ENCODE measurements at places on chromosomes 11 and 22.

DNA sequence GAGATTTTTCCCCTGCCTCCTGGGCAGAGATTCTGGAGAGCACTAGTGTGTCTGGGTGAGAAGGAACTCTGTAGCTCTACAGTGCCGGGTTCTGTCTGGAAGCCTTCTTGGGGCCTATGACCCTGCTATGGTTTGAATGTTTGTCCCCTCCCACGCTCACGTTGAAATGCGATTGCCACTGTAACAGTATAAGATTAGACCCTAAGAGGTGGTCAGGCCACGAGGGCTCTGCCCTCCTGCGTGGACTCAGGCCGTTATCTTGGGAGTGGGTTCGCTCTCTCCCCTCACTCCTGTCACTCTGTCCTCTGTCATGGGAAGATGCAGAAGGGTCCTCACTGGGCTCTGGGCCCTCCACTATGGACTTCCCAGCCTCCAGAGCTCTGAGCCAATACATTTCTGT, 3.5 kb downstream of the AP5B1 start:
- no peak for DNase-seq

DNA sequence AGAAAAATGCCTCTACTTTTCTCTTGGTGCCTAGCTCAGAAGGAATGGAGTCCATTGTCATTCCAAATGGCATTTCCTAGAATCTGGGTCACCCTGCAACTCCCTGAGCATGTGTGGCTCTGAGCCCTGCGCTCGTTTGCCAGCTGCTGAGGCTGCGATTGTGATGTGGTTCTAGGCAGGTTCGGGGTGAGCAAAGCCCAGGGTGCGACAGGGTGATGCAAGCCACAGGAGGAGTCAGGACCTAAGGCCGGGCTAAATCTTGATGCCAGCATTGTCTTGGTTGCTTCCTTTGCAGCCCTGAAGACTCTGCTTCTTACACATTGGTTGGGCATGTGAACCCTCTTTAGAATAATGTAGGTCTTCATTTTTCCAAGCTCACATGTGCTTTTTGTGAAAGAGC, 131.0 kb downstream of the MORC2 start:
- no peak for DNase-seq

DNA sequence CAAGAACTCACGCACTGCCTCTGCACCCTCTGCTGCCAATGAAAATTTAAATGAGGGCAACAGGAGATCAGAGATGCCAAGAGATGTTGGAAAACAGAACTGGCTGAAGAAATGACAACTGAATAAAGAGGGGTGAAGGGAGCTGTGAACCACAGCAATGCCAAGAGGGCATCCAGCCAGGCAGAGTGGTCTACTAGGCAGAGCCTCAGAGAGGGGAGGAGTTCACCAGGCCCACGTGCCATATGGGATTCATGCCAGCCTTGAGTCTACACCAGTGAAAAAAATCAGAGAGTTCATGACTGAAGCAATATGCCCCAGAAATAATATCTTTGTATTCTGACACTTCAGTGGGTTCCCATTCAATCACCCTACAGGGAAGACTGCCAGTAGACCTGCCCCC, 4.4 kb downstream of the APOL2 start:
- DNase-seq: no peak

- DNase-seq: no peak
Measured at GRCh38 chr11:67999201-67999629, 4.7 kb downstream of the UNC93B1 start.

DNA sequence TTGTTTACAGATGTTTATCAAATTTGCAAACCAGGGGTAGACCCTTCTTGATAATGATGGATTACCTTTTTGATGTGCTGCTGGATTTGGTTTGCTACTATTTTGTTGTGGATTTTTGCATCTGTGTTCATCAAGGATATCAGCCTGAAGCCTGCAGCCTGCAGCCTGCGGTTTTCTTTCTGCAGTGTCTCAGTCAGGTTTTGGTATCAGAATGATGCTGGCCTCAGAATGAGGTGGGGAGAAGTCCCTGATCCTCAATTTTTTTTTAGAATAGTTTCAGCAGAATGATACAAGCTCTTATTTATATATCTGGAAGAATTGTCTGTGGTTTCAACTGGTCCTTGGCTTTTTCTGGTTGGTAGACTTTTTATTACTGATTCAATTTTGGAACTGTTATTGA, 19.7 kb upstream of the RAB38 start:
- DNase-seq: no peak

DNA sequence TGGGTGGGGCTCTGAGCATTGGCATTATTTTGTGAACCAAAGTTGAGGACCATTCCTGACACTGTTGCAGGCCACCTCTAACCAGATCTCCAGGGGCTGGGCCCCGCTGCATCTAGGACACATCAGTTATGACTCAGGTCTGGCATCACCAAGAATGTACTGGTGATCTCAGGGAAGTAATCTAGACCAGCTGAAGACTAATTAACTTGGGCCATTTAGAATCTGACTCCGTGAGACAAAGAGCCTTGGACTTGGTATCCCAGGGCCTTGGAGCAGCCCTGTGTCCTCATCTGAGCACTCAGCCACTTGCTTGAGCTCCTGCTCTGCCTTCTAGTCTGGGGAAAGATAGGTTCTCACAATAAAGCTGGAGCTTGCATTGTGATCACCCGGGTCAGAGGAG, 200.6 kb downstream of the KIRREL3 start:
- DNase-seq: no peak

- DNase-seq: no peak
Measured at GRCh38 chr11:61901397-61901796, 10.1 kb upstream of the FADS3 start.

- no peak for DNase-seq
Measured at GRCh38 chr22:28365371-28365770, 314.3 kb downstream of the TTC28 start.

GRCh38 chr11:134565343-134565891, 153.4 kb upstream of the B3GAT1 start:
- no peak for DNase-seq

DNA sequence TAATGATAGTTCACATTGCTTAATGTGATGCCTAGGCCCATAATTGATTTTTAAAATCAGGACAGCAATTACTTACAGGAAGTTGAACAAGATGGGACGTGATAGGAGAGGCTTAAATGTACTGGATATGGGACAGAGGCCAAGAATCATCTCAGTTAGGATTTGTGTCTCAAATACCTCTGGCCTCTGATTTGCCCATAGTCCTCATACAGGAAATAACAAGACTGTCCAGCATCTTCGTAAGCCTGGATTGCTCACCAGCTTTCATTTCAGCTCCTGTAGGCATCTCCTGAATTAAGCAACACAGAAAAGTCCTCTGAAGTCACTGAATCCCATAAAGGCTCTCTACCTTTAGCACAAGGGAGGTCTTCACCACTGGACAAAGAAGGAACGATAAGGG, at the start of gene MRGPRX3:
MRGPRX3 (plus strand) TSS at position 231 of the 400 bp plus-strand sequence. CDS start 4,632 bp downstream, outside the sequence.
- DNase-seq: no peak

GRCh38 chr11:106471276-106471675, 393.8 kb downstream of the AASDHPPT start:
- DNase-seq: no peak

GRCh38 chr22:17781319-17782031, 7.2 kb upstream of the BID start:
- peak; percentile 68 for DNase-seq

GRCh38 chr22:43202326-43202725, 15.4 kb upstream of the TTLL12 start:
- DNase-seq: no peak

DNA sequence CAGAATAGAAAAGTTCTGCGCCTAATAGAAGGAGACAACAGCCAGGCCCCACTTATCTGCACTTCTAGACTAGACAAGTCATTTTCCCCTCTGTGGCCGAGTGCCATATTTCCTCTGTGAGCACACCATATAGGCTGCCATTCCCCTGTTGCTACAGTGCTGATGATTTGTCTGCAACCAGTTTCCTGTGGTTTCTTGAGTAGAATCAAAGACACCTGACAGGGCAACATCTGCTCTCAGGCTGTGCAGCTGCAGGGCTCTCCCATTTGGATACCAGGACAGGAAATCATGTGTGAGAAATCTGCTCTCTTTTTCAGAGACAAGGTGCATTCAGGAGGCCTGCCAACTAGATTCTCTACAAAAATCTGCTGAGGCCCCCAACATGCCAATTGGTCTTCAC, 879.3 kb downstream of the DLG2 start:
- peak; percentile 8 for DNase-seq
